ENCODE measurements at places on chromosomes 16 and 17. TPM values are rescaled to one million over a fixed set of nuclear protein-coding genes. Genes with fewer than 3 reads are reported as not detected.

Gene BIRC5
- 117 TPM for total RNA-seq

DNA sequence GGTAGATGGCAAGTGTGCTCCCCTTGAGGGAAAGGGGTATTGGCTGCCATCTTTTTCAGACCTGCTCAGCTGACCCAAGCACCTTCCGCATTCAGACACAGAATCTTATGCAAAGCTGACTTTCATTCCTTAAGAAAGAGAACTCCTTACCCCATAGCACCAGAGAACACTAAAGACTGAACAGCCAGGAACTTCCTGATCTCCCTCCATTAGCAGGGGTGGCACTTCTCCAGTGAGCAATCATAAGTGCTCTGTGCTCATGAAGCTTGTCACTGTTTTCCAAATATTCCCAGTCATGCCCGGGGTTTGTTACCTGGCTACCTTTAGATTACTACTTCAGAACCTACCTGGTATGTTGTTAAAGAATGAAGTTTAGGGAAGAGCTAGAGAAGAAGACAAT is 11.9 kb downstream of the HSD17B2 start:
- DNase-seq: no peak

- DNase-seq: no peak
Measured at GRCh38 chr16:86401126-86401525, 109.2 kb upstream of the FOXF1 start.

Gene SOST
- total RNA-seq: 0.25 TPM

GRCh38 chr17:56785405-56785804 is 48.3 kb downstream of the C17orf67 start:
- DNase-seq: no peak

Gene MT1A
- total RNA-seq: 0.94 TPM

Gene DYNLRB2
- total RNA-seq: not detected

Gene CCL16
- not detected for total RNA-seq

Gene MMP15
- total RNA-seq: 55.5 TPM

- DNase-seq: peak; percentile 76
Measured at GRCh38 chr16:3058139-3059030, 7.1 kb upstream of the IL32 start.

- DNase-seq: no peak
Measured at GRCh38 chr17:35892091-35893035, 12.2 kb upstream of the CCL5 start.

- no peak for DNase-seq
Measured at GRCh38 chr17:48253975-48254374, 146.4 kb downstream of the SNX11 start.

DNA sequence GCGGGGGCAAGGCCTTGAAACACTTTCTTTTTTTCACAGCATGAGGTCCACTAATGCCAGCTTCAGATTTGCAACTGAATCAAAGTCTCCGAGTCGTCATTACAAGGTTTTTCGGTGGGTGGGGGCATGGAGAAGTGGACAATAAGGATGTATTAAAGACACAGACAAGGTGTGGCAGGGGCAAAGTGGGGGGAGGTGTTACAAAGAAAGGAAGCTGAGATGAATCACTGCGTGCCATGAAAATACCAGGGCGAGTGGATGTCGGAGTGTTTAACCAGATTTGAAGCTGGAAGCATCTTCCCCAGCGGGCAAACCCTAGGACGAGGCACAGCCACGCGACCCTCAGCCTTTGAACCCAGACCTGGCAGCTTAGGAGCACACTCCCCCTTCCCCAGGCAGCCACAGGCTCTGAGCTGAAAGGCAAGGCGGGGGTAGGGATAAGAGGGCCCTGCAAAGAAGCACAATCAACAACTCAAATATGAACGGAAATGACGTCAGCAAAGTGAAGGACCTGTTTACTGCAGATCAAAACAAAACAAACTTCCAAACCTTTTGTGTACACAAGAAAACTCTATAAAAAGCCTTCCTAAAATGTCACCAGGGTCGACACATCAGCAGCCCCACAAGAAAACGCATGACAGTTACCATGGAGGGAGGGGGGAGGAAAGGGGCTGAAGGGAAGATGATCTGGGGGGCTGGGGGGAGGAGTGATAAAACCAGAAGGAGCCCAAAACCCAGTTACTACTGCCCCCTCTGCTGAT is 5.6 kb upstream of the ZFHX3 start:
- DNase-seq: no peak

DNA sequence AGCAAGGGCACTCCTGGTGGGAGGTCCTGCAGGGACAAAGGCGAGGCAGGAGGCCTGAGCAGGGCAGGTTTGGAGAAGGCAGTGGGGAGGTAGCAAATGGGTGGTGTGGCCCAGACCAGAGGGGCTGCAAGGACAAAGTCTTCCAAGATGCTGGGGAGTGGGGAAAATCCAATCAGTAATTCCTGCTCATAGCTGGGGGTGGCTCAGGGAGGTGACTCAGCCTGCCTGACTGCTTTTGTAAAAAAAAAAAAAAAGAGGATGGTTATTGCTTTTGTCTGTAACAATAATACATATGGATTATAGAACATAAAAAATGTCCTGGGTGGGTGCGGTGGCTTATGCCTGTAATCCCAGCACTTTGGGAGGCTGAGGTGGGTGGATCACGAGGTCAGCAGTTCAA is 5.2 kb downstream of the IL34 start:
- no peak for DNase-seq

GRCh38 chr16:10087151-10087550 is 95.1 kb downstream of the GRIN2A start:
- no peak for DNase-seq

GRCh38 chr16:29156511-29156910 is 171.7 kb downstream of the LAT start:
- no peak for DNase-seq

- DNase-seq: no peak
Measured at GRCh38 chr16:75746359-75746758, 20.1 kb upstream of the CPHXL start.

Gene RAB26
- 7.3 TPM for total RNA-seq

DNA sequence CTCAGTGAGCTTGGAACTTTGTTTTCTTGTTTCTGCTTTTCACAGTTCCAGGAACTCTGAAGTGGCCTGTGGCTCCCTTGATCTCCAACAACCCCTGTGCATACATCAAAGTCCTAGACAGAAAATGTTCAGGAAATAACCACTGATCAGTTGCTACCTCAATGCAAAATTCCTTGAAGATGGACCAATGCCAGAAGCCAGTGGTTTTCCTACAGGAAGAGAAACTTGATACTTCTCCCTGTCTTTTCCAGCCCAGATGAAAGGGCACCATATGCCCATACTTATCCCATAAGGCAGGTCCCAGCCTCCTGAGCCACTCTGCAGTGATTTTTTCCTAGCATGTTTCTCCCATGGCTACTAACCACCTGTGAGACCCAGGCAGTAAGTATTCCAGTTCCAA is 12.3 kb upstream of the CDRT4 start:
- no peak for DNase-seq

- no peak for DNase-seq
Measured at GRCh38 chr16:4900036-4900435, 36.9 kb downstream of the PPL start.

- DNase-seq: no peak
Measured at GRCh38 chr17:70901870-70902269, 732.5 kb downstream of the KCNJ2 start.

- DNase-seq: no peak
Measured at GRCh38 chr16:68499006-68499405, 40.1 kb upstream of the ZFP90 start.

Gene DNAH17
- total RNA-seq: 0.87 TPM

- DNase-seq: peak; percentile 76
Measured at GRCh38 chr17:76710863-76711611, at the start of gene MXRA7. Gene MXRA7, minus strand, starts transcription at chr17:76710965. Its CDS starts 19 bp downstream, at chr17:76710946.

Gene KRTAP9-6
- not detected for total RNA-seq

Gene CSH2
- not detected for total RNA-seq

GRCh38 chr17:50210240-50211225 is 9.1 kb upstream of the COL1A1 start:
- peak; percentile 44 for DNase-seq

DNA sequence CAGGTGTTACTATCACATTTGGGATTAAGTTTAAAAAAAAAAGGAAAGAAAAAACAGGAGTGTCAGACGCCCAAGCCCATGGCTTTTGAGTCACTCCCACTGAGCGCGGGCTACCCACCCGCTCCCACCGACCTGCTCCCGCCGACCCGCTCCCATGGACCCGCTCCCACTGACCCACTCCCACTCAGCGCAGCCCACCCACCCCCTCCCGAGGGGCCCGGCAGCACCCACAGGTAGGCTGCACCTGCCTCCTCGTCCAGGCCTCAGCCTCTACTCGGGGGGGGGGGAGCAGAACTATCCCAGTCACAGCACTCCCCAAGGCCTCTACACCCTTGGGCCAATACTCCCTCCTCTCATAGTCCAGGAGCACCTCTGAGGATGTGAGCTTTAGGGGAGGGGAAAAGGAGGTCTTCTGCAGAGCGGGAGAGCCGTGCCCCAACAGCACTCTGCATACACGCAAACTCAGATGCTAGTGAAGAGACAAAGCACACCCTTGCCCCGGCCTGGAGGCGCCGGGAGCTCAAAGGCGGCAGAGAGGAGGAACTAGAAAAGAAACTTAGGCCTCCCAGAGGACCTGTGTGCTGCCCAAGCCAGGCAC is 2.9 kb downstream of the CLUH start:
- no peak for DNase-seq

Data from WTC11 (cell line).